ENCODE measurements at places on chromosomes 7 and 10. TPM values are rescaled to one million over a fixed set of nuclear protein-coding genes. Genes with fewer than 3 reads are reported as not detected.

Gene LAMB1
- total RNA-seq, result 60.7 TPM

DNA sequence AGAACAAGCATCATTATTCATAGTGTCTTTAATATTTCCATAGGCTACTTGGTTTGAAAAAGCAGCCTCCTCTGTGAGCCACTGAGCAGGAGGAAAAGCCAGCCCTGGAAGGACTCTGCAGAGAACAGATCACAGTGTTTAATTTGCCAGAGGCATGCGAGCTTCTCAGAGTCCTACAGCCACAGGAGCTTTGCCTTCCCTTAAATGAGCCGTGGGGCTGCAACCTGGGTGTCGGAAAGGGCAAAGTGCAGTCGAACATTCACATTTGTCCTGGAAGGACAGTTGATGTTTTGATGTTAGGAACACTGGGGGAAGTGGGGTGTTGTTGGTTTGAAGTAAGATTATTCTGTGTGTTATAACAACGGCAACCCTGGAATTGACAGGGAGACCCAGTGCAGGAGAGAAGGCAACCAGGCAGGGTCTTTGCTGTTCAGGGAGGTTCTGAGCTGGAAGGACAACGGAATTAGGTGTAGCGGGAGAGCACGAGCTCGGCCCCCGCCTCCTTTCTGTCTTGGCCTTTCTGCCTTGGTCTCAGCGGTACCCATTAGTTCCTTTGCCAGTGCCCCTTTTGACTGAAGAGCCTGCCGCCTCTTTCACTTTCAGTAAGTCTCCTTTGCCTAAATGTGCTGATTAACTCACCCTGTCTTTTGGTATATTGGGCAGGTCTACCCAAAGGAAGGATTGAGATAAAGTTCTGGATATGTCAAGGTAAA, 192.3 kb upstream of the PITRM1 start:
- H3K27me3 ChIP-seq, result no peaks in the 10 kb centered on the region
- no peaks in the 10 kb centered on the region for H3K36me3 ChIP-seq
- H3K4me1 ChIP-seq, result no peaks in the 10 kb centered on the region
- no peak overlapping the region for H3K4me3 ChIP-seq
- DNase-seq, result no peak

DNA sequence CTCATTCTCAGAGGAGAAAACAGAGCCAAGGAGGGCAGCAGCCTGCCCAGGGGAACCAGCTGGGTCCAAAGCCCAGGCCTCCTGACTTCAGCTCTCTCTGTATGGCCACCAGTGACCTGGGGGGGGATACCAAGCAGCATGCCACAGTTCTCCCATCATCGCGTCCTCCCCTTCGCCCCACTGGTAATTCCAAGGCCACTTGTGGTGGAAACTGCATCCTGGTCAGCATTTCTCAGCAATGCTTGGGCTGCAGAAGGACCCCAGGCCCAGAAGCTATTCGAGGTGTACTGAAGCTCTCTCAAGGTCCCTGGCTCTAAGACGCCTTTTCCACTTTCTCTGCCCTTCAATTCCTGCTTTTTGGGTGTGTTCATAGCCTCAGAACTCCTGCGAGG, 27.1 kb downstream of the BTBD16 start:
- DNase-seq, result peak; percentile 32
- peaks cover 5% of the 10 kb centered on the region for H3K4me1 ChIP-seq
- H3K36me3 ChIP-seq, result no peaks in the 10 kb centered on the region
- H3K27me3 ChIP-seq, result no peaks in the 10 kb centered on the region
- H3K4me3 ChIP-seq, result no peak overlapping the region
- H3K27ac ChIP-seq, result no peak overlapping the region

Gene NRBF2
- 10.6 TPM for total RNA-seq

- no peak overlapping the region for H3K4me3 ChIP-seq
- H3K36me3 ChIP-seq, result no peaks in the 10 kb centered on the region
- H3K27ac ChIP-seq, result peak overlapping the region; percentile 83
- H3K4me1 ChIP-seq, result no peaks in the 10 kb centered on the region
- DNase-seq, result no peak
- H3K27me3 ChIP-seq, result no peaks in the 10 kb centered on the region
Measured at GRCh38 chr10:71980181-71981014, 16.2 kb downstream of the CHST3 start.

Gene BLNK
- total RNA-seq, result 0.41 TPM

Gene DOCK1
- 13.0 TPM for total RNA-seq

DNA sequence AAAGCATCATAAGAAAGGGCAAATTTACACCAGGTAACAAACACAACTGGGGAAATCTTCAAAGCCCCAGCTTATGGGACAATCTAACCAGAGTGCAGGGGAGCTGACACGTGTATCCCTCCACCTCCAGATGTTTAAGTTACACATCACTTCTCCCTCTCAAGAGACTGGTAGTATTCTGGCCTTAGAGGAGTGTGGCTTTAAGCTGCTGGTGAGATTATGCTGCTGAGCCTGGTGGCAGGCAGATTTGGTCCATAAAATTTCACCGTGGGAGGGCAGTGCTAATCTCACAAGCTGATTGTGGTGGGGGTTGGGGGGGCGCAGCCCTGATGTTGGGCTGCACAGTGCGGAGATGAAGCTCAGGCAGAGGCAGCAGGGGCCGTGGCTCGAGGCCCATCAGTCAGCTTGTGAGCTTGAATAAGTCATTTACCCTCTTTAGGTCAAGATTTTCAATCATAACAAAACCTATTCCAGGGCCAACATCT, 431.0 kb upstream of the GALNT17 start:
- H3K36me3 ChIP-seq, result no peaks in the 10 kb centered on the region
- H3K4me3 ChIP-seq, result no peak overlapping the region
- no peak overlapping the region for H3K27ac ChIP-seq
- peaks cover 13% of the 10 kb centered on the region for H3K4me1 ChIP-seq
- H3K27me3 ChIP-seq, result no peaks in the 10 kb centered on the region

- H3K4me3 ChIP-seq, result no peak overlapping the region
- no peak overlapping the region for H3K27ac ChIP-seq
- no peak for DNase-seq
- no peaks in the 10 kb centered on the region for H3K27me3 ChIP-seq
Measured at GRCh38 chr10:42113158-42113450, 525.3 kb downstream of the ZNF33B start.

DNA sequence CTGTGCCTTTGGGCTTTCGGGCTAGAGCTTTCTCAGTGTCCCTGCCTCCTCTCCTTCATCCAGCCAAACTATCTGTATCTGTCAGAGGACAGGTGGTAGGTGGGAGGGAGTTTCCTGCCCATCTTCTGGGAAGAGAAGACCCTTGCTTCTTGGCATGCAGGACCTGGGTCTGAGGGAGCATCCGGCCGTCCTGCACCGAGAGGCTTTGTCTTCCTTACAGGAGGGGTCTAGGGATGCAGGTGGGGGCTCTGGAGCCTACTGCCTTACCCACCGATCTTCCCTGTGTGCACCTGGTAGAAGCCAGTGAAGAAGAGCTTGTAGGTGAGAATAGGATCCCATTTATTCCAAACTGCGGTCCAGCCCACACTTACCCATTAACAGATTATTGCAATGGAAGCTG, 5.8 kb upstream of the KLF6 start:
- no peaks in the 10 kb centered on the region for H3K36me3 ChIP-seq
- no peak overlapping the region for H3K27ac ChIP-seq
- DNase-seq, result no peak
- H3K4me3 ChIP-seq, result no peak overlapping the region
- no peaks in the 10 kb centered on the region for H3K27me3 ChIP-seq

DNA sequence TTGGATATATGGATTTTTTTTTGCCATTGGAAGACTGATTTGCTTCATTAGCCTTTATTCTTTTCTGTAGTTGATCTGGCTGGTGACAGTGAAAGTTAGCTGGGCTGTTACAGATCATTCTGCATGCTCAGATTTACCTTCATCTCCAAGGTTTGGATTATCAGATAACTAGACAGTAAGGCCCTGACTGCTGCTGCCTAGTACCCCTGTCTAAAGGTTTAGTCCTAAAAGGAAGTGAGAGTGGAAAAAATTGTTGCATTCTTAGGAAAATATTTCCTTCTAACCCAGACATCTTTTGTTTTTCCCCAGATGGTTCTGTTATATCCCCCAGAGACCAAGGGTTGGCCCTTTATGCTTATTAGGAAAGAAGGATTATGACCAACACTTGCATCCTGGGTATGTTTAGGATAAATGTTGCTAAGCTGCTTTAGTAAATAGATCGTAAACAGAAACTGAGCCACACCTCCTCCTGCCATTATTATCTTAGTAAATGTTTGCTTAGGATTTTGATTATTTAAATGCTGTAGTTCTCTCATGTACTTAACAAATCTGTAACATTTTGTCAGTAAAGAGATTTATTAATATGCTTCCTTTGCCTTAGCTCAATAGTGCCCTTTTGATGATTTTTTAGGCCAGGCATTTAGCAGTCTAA, 44.4 kb downstream of the MCU start:
- no peak overlapping the region for H3K4me3 ChIP-seq
- H3K4me1 ChIP-seq, result peaks cover 60% of the 10 kb centered on the region
- peak overlapping the region; percentile 71 for H3K27ac ChIP-seq
- no peaks in the 10 kb centered on the region for H3K27me3 ChIP-seq
- H3K36me3 ChIP-seq, result no peaks in the 10 kb centered on the region

GRCh38 chr10:100709146-100710082, 36.0 kb upstream of the PAX2 start:
- peaks cover 26% of the 10 kb centered on the region for H3K27me3 ChIP-seq
- no peak for DNase-seq

Gene NODAL
- not detected for total RNA-seq

- no peak overlapping the region for H3K4me3 ChIP-seq
- H3K4me1 ChIP-seq, result no peaks in the 10 kb centered on the region
Measured at GRCh38 chr10:24041034-24041433, 167.9 kb upstream of the KIAA1217 start.

DNA sequence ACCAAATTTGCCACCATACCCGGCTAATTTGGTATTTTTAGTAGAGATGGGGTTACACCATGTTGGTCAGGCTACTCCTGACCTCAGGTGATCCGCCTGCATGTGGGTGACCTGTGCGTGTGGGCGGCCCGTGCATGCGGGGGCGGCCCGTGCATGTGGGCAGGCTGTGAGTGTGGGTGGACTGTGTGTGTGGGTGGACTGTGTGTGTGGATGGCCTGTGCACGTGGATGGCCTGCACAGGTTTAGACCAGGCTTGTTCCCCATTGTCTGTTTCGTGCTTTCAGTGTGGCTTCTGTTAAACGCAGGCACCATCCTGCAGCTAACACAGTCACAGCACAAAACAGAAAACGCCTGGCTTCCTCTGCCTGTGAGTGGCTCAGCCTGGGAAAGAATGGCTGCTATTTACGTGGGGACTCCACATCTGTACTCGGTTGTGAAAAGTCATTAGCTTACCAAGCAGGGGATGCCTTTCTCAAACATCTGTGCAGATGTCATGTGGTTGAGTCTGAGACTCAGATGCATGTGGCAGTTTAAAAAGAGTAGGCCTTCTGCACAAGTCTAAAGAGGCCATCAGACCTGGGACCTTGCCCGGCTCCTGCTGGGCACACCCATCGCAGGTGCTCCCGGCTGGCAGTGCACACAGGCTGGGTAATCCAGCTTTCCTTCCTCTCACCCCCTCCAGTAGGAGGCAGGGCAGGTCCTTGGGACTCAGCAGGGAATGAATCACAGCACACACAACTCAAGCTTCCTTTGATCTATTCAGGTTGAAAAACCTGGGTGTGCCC, 91.6 kb downstream of the COBL start:
- DNase-seq, result peak; percentile 54
- H3K36me3 ChIP-seq, result no peaks in the 10 kb centered on the region
- H3K4me1 ChIP-seq, result no peaks in the 10 kb centered on the region
- no peak overlapping the region for H3K27ac ChIP-seq

Gene OPN4
- 0.31 TPM for total RNA-seq

Gene GPR85
- 2.0 TPM for total RNA-seq

DNA sequence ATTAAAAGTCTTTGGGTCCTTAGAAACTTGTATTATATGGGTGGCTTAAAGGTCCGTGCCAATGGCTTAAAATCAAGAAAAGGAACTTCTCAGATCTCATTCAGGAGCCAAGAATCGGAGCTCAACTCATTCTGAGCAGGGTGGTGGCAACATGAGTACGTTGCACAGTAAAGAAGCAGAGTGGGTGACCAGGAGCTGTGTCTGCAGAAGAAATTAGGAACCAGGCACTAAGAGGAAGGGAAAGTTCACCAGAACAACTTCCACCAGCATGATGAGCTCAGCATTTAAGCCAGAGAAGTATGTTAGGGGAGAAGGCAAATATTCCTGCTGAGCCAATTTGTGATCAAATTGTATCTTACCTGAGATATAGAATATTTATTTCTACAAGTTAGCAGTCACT, 236.0 kb upstream of the NRP1 start:
- H3K36me3 ChIP-seq, result no peaks in the 10 kb centered on the region
- H3K4me3 ChIP-seq, result no peak overlapping the region
- H3K27ac ChIP-seq, result no peak overlapping the region
- no peaks in the 10 kb centered on the region for H3K4me1 ChIP-seq

DNA sequence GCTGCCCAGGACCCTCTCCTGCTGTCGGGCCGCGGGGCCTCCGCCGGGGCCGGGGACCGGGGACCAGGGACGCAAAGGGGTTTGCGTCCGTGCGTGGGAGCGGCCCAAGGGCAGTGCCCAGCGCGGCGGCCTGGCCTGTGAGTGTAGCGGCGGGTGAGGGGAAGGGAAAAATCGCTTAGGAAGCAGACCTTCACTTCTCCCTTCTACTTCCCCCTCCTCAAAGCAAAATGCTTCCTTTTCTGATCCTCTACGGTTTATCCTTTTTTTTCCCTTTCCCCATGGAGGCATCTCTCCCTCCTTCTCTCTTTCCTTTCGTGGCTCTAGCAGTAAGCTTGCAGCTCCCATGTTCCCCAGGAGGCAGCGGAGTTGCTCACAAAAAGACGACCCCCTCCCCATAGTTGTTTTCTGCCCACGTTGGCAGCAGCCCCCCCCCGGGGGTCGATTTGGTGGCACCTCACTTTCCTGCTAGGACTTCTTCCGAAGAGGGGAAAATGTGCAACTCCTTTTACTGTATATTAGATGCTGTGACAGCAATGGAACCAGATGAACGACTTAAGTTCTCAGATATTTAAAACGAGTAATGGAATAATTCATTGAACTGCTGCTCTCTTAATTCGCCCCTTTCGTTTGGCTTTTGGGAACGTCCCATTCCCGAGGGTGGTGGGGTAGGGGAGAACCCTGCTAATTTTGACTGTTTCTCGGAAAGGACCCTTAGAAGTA, 724 bp downstream of the CAPZA2 start:
- H3K4me1 ChIP-seq, result peaks cover 37% of the 10 kb centered on the region
- H3K36me3 ChIP-seq, result no peaks in the 10 kb centered on the region
- H3K27ac ChIP-seq, result peak overlapping the region; percentile 97
- H3K27me3 ChIP-seq, result no peaks in the 10 kb centered on the region

DNA sequence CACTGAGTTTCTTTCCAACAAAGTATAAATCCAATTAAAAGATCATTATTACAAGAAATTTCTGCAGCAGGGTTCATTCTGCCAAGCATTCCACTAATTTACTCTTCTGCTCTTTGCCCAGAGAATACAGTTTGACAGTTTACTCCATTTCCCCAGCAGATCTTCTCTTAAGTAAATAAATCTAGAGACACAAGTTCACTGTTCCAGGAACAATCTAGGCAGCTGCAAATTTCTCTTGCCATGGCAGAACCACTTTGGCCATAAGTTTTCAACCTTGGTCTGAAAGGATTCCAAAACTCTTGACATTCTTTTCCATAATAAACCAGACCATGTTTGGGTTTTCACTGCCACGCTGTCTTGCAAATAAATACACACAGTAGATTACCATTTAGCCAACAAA, 11.5 kb downstream of the RGS10 start:
- H3K4me1 ChIP-seq, result no peaks in the 10 kb centered on the region
- H3K36me3 ChIP-seq, result no peaks in the 10 kb centered on the region
- no peak for DNase-seq
- no peak overlapping the region for H3K27ac ChIP-seq
- H3K27me3 ChIP-seq, result no peaks in the 10 kb centered on the region

- H3K4me3 ChIP-seq, result no peak overlapping the region
- H3K4me1 ChIP-seq, result no peaks in the 10 kb centered on the region
Measured at GRCh38 chr7:43872406-43873110, 3.2 kb upstream of the MRPS24 start.

Gene GDF10
- total RNA-seq, result 0.63 TPM

Data from right atrium auricular region (tissue), 2 donors.